ENCODE measurements at places on chromosomes 7 and 10. TPM values are rescaled to one million over a fixed set of nuclear protein-coding genes. Genes with fewer than 3 reads are reported as not detected.

DNA sequence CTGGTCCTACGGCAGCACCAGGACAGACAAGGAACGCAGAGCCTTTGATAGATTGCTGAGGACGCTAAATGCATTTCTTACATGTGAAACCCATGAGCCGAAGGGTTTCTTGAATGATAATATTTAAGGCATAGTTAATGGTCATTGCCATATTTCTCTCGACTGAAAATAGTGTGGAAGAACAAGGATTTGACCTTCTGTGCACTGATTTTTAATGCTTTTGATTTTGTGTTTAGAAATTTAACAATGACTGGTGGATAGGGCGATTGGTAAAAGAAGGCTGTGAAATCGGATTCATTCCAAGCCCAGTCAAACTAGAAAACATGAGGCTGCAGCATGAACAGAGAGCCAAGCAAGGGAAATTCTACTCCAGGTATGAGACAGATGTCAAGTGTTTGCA is 150.8 kb downstream of the NSUN6 start:
- no peak for DNase-seq

DNA sequence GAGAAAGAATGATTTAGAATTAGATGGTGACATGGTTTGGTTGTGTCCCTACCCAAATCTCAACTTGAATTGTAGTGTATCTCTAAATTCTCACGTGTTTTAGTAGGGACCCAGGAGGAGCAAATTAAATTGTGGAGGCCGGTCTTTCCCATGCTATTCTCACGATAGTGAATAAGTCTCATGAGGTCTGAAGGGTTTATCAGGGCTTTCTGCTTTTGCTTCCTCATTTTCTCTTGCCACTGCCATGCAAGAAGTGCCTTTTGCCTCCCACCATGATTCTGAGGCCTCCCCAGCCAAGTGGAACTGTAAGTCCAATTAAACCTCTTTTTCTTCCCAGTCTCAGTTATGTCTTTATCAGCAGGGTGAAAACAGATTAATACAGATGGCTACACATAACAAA is 167.4 kb upstream of the SVIL start:
- peak; percentile 4 for DNase-seq

GRCh38 chr10:82256275-82256674 is 381.3 kb downstream of the NRG3 start:
- no peak for DNase-seq

- no peak for DNase-seq
Observed at GRCh38 chr7:87028636-87029035, 30.8 kb downstream of the ELAPOR2 start.

CYP2C19 gene
- not detected for total RNA-seq

HTR7 gene
- total RNA-seq: 0.34 TPM

Data from uterus (tissue), 4 donors.